ENCODE measurements at places on chromosomes 7 and 10.
A peak's percentile ranks its signal among the peaks of the same experiment; 100 is the strongest.

DNA sequence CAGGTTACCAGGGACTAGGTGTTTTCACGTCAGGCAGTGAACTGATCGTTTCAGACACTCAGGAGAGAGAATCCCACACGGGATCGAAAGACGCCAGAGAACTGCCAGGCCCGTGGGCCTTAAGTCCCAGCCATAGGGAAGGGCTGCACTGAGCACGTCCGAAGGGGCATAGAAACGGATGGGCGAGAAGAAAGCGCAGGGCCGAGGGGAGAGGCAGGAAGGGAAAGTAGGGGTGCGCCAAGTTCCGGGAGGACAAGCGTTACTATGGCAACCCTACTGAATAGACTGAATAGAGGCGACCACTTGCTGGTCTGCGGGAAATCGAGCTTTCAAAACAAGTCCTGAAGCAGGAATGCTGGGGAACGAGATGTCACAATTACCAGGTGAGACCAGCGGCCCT is 421.3 kb upstream of the NUPR2 start:
- no peaks in the 10 kb centered on the region for H3K4me1 ChIP-seq
- no peak for DNase-seq
- H3K36me3 ChIP-seq = no peaks in the 10 kb centered on the region
- no peaks in the 10 kb centered on the region for H3K27me3 ChIP-seq

- H3K36me3 ChIP-seq = no peaks in the 10 kb centered on the region
- H3K4me1 ChIP-seq = no peaks in the 10 kb centered on the region
- no peak overlapping the region for H3K27ac ChIP-seq
- peaks cover 2% of the 10 kb centered on the region for H3K27me3 ChIP-seq
- no peak for DNase-seq
Measured at GRCh38 chr7:95794917-95795515, 22.7 kb downstream of the DYNC1I1 start.

GRCh38 chr7:46752881-46753366 is 829.0 kb downstream of the TNS3 start:
- H3K27ac ChIP-seq = no peak overlapping the region
- H3K27me3 ChIP-seq = no peaks in the 10 kb centered on the region
- no peak overlapping the region for H3K4me3 ChIP-seq
- DNase-seq = no peak
- H3K36me3 ChIP-seq = no peaks in the 10 kb centered on the region
- H3K4me1 ChIP-seq = no peaks in the 10 kb centered on the region

- H3K4me3 ChIP-seq = no peak overlapping the region
- no peak overlapping the region for H3K27ac ChIP-seq
- peaks cover 42% of the 10 kb centered on the region for H3K27me3 ChIP-seq
- no peak for DNase-seq
- H3K4me1 ChIP-seq = no peaks in the 10 kb centered on the region
- no peaks in the 10 kb centered on the region for H3K36me3 ChIP-seq
Measured at GRCh38 chr10:98272656-98273055, 4.7 kb upstream of the LOXL4 start.

GRCh38 chr10:33333260-33334101 is 986 bp downstream of the NRP1 start:
- H3K36me3 ChIP-seq = no peaks in the 10 kb centered on the region
- DNase-seq = peak; percentile 43
- peak overlapping the region; percentile 64 for H3K4me3 ChIP-seq
- H3K27me3 ChIP-seq = peaks cover 47% of the 10 kb centered on the region
- H3K27ac ChIP-seq = no peak overlapping the region

GRCh38 chr10:15863733-15864132 is 3.4 kb upstream of the MINDY3 start:
- peaks cover 4% of the 10 kb centered on the region for H3K36me3 ChIP-seq
- peaks cover 5% of the 10 kb centered on the region for H3K4me1 ChIP-seq
- peaks cover 42% of the 10 kb centered on the region for H3K27me3 ChIP-seq
- H3K27ac ChIP-seq = no peak overlapping the region
- no peak for DNase-seq
- no peak overlapping the region for H3K4me3 ChIP-seq

DNA sequence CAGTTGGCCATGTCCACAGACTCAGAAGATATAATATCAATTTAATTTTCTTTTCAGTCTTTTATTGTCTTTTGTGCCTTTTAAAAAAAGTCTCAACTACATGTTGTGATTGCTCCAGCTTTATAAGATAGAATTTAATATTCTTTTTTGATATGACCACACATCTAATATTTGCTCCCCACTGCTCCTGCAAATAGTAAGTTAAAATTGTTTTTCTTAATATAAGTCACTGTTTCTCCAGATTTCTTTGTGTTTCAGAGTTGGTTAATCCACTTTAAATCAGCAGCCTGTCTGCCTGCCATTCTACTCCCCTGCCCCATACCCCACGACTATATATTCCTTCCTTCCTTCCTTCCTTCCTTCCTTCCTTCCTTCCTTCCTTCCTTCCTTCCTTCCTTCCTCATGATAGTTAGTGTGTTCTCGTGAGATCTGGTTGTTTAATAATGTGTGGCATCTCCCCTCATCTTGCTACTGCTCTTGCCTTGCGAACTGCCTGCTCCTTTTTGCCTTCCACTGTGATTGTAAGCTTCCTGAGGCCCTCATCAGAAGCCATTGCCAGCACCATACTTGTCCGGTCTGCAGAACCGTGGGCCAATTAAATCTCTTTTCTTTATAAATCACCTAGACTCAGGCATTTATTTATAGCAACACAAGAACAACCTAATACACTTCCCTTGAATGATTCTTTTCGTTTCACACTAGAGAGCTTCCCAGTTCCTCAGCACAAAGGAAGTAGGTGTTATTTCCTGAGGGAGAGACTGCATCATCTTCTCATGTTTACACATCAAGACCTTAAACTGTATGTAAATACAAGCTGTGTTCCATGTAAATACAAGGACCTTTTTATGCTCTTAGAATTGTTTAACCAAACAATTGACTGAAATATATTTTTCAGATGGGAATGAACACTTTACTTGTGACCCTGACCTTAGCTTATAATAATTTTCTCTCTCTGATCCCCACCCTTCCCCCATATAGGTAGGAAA is 24.5 kb downstream of the TAS2R16 start:
- DNase-seq = no peak
- H3K36me3 ChIP-seq = no peaks in the 10 kb centered on the region
- H3K4me3 ChIP-seq = no peak overlapping the region
- H3K27me3 ChIP-seq = no peaks in the 10 kb centered on the region
- no peaks in the 10 kb centered on the region for H3K4me1 ChIP-seq
- H3K27ac ChIP-seq = no peak overlapping the region

DNA sequence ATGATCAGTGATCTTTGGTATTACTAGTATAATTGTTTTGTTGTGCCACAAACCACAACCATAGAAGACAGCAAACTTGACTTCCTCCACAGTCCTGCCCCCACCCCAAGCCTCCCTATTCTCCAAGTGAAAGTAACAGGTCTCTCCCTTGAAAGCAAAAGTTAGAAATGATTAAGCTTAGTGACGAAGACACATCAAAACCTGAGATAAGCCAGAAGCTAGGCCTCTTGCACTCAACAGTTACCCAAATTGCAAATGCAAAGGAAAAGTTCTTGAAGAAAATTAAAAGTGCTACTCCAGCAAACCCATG is 7.5 kb downstream of the SAR1A start:
- peak; percentile 87 for DNase-seq
- peaks cover 65% of the 10 kb centered on the region for H3K4me1 ChIP-seq
- H3K4me3 ChIP-seq = peak overlapping the region; percentile 20
- H3K27me3 ChIP-seq = no peaks in the 10 kb centered on the region
- peak overlapping the region; percentile 95 for H3K27ac ChIP-seq
- H3K36me3 ChIP-seq = peaks cover 42% of the 10 kb centered on the region

DNA sequence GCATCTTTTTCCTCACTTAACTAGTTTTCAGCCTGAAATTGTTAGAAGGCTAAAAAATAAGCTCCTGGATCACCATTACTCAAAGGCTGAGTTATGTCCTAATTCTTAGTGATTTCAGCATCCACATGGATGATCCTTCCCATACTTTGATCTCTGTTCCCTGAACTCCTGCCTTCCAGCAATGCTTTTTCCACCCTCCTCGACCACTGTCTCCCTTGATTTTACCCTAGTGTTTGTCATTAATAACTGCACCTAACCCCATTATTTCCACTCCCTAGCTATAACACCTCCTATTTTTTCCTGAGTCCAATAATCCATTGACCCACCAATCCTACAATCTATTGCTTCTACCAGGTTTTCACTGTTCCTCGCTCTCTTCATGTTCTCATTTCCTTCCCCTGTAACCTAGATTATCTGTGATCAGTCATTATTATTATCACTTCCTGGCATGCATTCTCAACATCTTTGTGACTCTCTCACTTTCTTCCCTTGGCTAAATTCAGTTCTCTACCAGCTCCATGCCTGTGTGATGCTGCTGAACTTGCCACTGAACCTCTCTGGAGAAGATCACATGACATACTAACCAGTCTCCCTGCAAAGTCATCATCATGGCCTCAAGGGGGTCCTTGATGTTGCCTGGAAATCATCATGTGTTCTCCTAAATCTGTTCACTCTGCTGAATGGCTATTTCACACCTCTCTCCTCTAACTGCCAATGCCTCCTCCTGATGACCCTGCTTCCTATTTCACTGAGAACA is 6.5 kb upstream of the CALU start:
- H3K4me3 ChIP-seq = no peak overlapping the region
- no peak overlapping the region for H3K27ac ChIP-seq
- H3K27me3 ChIP-seq = peaks cover 4% of the 10 kb centered on the region

- no peaks in the 10 kb centered on the region for H3K36me3 ChIP-seq
- H3K4me3 ChIP-seq = no peak overlapping the region
- DNase-seq = no peak
Measured at GRCh38 chr7:117269417-117269816, 53.4 kb downstream of the WNT2 start.

DNA sequence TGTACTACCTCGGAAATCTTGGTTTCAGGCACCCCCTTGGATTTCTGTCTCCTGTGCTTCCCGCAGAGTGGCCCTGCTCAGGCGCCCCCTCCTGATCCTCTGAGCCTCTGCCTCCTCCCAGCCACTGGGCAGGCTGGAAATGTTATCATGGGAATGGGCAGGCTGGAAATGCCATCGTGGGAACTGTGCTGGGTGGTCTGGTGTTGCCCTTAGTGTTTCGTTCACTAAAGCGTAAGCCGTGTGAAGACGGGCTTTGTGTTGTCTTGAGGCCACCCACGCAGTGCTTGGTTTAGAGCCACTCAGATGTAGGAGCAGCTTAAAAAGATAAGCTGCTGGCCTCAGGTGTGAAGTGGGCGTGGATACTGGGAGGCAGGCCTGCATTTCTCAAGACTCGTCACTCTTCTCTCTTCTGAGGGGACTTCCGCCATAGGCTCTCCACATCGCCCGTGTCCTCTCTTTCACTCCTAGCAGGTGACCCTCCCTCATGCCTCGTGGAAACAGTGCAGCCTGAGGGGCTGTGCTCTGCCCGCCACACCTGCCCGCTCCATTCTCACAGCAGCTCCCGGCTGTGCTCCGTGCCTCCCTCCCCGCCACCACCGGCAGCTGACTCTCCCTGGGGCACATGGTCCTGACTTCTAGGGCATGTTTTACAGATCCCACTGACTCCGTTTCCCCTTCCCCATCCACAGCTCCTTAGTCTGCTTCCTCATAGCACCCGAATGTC is 28.5 kb downstream of the PPP2R2D start:
- DNase-seq = no peak
- H3K27me3 ChIP-seq = no peaks in the 10 kb centered on the region
- H3K4me3 ChIP-seq = no peak overlapping the region
- peaks cover 82% of the 10 kb centered on the region for H3K4me1 ChIP-seq
- H3K27ac ChIP-seq = peak overlapping the region; percentile 91

- DNase-seq = no peak
- no peak overlapping the region for H3K27ac ChIP-seq
- peaks cover 30% of the 10 kb centered on the region for H3K4me1 ChIP-seq
- H3K4me3 ChIP-seq = no peak overlapping the region
Measured at GRCh38 chr10:24467605-24468004, 256.1 kb downstream of the ARHGAP21 start.

DNA sequence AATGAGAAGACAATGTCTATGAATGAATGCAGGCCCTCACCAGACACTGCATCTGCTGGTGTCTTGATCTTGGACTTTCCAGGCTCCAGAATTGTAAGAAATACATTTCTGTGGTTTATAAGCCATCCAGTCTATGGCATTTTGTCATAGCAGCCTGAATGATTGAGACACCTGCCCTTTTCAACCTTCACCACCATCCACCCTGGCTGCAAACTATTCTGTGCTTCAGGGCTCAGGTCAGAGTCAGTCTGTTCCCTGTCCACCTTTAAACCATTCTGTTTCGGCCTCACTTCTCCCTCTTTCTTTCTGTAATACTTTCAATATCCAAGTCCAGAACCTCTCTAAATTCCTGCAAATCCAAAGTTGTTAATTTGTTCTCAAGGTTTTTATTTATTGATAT is 15.9 kb upstream of the CDK13 start:
- H3K27me3 ChIP-seq = no peaks in the 10 kb centered on the region
- no peak for DNase-seq
- no peaks in the 10 kb centered on the region for H3K4me1 ChIP-seq
- H3K4me3 ChIP-seq = no peak overlapping the region
- H3K36me3 ChIP-seq = no peaks in the 10 kb centered on the region

DNA sequence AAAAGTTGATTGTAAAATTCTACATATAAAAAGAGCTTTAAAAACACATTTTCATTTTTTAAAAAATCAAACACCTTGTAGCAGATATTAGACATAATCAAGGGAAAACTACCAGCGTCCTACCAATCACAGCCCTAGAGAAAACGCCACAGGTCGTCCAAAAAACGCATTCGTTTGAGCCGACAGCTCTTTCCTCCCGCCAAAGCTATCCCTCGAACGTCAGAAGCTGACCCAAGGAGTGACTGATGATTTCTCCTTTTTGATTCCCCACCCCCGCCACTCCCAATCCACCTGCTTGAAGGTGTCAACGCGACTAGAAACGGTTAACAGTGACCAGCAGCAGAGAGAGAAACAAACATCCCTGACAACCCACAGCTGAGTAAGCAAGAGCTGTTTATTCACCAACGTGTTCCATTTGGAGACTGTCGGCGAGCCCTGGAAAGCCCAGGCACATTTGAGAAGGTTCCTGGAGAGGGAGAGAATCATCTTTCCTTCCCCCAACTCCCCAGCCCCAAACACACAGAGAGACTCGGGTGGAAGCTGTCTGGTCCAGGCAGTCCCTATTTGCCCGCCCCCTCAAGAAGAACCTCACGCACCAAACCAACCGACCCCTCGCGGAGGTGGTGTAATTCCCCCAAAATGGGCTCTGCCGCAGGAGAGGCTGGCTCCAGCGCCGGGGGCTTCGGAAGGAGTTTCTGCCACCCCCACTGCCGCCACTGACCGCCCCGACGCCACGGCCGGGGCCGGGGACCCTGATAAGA is 622 bp downstream of the CPEB3 start:
- peaks cover 28% of the 10 kb centered on the region for H3K4me1 ChIP-seq
- H3K36me3 ChIP-seq = peaks cover 4% of the 10 kb centered on the region
- peak overlapping the region; percentile 63 for H3K27ac ChIP-seq
- H3K4me3 ChIP-seq = peak overlapping the region; percentile 81

DNA sequence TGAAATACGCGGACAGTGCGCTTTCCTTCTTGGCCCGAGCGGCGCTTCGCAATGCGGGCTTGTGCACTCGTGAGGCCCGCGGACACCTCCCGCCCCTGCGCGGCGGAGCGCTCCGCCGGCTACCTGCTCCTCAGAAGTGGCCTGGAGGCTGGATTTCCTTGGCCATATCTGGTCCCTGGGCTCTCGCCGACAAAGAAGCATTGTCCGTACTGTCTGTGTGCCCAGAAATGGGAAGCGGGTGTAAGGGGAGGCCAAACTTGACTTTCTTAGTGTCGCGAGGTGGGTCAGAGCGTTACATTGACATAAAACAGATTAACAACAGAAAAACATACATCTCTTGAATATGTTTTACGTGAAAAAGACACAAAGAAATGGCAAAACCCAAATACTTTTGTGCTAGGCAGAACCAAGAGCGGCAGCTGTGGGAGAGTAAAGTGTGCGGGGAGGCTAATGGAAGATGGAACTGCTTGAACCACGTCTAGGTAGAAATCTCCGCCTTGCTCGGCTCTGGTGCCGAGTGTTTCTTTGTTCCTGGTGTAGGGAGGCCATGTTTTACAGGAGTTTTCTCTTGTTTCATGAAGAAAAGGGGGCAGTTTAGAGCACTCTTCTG is 1.4 kb downstream of the LANCL2 start:
- DNase-seq = peak; percentile 28
- no peaks in the 10 kb centered on the region for H3K27me3 ChIP-seq
- peaks cover 9% of the 10 kb centered on the region for H3K36me3 ChIP-seq
- H3K4me1 ChIP-seq = peaks cover 10% of the 10 kb centered on the region
